AG04449 (cell line): ENCODE measurements at places on chromosomes 1 and 21.
A peak's percentile ranks its signal among the peaks of the same experiment; 100 is the strongest.

GRCh38 chr1:233459968-233460367, 132.4 kb downstream of the MAP3K21 start:
- no peak for DNase-seq

DNA sequence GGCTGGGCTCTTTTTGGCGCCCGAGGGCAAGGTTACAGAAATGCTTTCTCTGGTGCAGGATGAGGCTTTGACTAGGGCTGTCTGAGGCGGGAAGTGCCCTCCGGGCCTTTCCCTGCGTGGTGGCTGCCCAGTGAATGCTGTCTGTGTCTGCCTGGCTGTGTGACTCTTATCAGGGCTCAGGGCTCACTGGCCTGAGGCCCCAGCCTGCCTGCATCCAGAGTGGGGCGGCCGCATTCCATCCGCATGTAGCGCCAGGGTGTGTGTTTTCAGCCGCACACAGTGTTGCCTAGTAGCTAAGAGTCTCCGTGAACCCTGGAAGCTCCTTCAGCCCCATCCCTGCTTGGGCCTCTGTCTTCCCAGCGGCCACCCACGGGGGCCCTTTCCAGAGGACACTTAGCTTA, 59.1 kb downstream of the FAAP20 start:
- DNase-seq, result peak; percentile 41

DNA sequence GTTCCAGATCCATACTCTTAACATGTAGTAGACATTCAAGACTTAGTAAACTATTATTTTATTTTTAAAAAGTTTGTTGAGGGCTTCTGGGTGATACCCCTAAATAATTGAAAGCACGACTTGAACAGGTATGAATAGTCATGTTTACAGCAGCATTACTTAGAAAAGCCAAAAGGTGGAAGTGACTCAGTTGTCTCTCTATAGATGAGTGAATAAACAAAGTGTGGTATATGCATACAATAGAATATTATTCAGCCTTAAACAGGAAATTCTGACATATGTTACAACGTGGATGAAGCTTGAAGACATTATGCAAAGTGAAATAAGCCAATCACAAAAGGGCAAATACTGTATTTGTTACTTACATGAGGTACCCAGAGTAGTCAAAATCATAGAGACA, 26.5 kb downstream of the TSNAX start:
- DNase-seq, result no peak

DNA sequence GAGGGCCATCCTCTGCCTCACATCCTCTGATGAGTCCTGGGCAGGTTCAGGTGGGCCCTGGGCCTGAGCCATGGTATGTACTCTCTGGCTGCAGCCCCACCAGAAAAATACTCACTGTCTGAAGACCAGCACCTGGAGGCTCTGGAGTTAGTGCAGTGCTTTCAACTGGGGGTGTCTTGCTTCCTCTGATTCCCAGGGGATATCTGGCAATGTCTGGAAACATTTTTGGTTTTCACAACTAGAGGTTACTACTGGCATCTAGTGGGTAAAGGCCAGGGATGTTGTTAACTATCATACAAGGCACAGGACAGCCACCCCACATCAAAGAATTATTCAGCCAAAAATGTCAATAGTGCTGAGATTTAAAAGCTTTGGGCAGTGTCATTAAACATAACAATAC, 152.7 kb downstream of the HIVEP3 start:
- DNase-seq, result no peak

GRCh38 chr1:106756752-106757151, 299.7 kb upstream of the PRMT6 start:
- no peak for DNase-seq
